ENCODE measurements at places on chromosomes 5 and 9.

DNA sequence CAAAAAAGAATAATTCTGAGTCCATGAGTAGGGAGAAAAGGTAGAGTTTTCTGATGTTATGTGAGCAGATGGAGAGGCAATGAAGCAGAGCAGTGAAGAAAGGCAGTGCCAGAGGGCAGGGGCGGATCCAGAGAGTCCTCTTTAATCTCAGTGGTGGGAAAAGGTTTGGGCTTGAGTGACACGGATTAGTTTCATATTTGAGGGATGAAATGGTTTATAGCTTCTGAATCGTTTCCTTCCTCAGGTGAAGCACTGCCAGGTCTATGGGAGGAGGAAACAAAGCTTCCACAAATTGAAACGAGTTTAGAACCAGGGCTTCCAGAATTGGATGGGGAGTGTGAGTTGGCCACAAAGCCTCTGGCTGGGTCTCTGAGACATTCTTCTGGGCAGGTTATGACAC is 517.0 kb upstream of the PAPPA start:
- DNase-seq = no peak

GRCh38 chr9:126523611-126524111 is 90.1 kb upstream of the LMX1B start:
- DNase-seq = peak; percentile 28

DNA sequence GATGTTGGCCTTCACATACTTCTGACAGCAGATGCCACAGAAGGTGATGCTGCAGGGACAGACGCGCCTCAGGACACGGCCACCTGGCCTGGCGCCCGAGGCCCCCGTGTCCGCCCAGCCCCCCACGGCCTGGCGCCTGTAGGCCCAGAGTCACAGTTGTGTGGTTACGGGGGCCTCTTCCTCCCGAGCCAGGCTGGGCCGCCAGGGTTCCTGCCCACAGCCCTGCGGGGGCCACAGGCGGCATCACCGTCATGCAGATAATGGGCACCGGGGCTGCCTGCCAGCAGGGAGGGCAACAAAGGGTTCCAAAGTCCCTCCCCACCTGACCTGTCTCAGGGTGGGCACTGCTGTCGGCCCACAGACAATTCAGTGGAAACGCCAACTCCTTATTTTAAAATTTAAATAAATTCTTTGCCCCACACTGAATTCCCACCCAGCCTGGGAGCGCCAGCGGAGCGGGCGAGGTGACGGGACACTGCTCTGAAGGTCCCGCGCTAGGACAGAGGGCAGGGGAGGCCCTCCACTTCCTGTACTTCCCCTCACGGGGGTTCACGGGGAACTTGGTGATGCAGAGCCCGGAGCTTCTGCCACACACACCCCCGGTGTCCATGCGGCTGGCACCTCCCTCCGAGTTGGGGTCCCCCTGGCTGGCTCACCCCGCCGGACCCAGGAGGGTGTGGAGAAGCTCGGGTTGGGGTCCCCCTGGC is 40.6 kb downstream of the EXOC3 start:
- no peak for DNase-seq

GRCh38 chr5:78566747-78567425 is 81.7 kb downstream of the LHFPL2 start:
- no peak for DNase-seq

DNA sequence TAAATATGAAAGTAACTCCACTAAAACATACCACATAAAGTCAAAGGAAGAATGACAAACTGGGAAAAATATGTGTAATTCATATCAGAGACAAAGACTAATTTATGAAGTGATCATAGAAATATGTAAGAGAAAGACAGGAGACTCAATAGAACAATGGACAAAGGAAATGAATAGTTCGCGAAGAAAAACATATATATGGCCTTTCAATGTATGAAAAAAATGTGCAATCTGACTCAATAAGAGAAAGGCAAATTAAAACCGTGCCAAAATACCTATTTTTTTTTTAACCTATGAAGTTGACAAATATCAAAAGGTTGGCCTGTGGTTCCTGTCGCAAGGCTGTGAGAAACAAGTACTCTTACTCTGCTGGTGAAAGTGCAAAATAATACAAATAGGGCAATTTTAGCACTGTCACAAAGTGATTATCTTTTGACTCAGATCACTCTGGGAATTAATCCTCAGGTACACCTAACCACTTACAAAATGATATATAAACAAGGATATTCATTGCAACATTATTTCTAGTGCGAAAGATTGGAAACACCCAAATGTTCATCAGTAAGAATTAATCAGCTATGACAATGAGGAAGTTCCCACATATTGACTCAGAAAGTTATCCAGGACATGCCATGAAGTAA is 3.7 kb downstream of the C9 start:
- DNase-seq = no peak

DNA sequence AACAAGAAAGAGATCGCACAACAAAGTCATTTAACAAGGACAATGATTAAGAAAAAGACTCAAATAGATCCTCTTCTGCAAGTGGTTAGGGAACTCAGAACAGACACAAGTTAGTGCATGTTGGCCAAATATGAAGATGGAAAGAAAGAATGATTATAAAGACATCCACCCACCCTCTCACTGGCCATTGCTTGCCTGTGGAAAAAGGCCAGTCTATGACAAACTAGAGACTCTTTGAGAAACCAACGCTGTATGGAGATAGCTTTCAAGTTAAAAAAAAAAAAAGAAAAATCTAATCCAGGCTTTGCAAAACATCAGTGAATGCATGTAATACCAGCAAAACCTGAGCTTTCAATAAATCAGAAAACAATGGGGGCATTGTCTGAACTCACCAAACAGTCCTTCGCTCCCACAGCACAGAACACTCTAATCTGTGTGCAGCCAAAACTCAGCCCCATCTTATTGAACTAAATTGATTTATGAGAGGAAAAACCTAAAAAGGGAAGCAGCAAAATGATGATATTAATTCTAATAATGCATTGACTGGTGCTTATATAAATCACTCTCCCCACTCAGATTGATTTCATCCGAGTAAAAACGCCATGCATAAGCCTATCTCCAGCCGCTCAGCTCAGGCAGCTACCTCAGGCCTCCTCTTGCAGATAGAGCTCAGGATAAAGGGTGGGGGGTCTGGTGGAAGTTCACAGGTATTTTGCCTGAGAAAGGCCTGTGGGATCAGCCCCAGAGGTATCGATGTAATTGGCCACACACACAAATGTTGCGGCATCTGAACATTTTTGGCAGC is 547.1 kb downstream of the CCDC171 start:
- no peak for DNase-seq

DNA sequence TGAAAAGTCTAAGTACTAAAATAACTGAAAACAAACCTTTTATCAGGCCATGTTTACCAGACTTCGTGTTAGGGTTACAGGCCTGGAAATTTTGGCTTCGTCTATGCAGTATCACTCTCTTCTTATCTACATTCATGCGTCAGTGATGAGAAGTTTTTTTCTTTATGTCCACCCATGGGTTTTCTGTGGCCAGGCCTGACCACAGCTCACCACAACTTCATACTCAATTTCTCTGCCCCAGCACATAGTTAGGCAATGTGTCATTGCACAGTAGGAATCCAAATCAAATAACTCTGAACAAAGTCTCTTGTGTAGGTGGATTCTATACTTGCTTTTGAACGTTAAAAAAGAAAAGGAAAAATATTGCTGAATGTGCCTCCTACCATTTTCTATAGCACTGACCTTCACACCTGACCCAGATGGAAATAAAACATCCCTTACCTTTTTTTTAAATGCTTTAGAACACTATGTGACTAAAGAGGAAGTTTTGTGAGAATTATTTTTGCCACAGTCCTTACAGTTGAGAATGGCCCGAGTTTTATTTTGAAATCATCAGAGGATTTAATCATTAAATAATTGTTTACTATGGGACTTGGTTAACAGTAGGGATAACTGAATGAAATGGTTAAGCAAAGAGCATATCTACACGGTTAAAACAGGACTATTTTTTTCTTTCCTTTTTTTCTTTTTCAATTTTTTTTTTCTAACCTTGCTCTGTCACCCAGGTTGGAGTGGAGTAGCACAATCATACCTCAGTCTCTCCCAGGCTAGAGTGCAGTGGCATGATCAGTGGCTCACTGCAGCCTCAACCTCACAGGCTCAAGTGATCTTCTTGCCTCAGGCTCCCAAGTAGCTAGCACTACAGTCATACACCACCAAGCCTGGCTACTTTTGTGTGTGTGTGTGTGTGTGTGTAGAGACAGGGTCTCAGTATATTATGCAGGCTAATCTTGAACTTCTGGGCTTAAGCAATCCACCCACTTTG is 1247.0 kb upstream of the ACO1 start:
- DNase-seq = no peak

- DNase-seq = no peak
Measured at GRCh38 chr5:58579781-58580180, 3.1 kb upstream of the RAB3C start.

- no peak for DNase-seq
Measured at GRCh38 chr9:105396441-105396840, 51.4 kb upstream of the FSD1L start.

- no peak for DNase-seq
Measured at GRCh38 chr5:179306191-179307012, 38.9 kb downstream of the ADAMTS2 start.

GRCh38 chr5:30287890-30288289 is 905.6 kb upstream of the CDH6 start:
- no peak for DNase-seq

DNA sequence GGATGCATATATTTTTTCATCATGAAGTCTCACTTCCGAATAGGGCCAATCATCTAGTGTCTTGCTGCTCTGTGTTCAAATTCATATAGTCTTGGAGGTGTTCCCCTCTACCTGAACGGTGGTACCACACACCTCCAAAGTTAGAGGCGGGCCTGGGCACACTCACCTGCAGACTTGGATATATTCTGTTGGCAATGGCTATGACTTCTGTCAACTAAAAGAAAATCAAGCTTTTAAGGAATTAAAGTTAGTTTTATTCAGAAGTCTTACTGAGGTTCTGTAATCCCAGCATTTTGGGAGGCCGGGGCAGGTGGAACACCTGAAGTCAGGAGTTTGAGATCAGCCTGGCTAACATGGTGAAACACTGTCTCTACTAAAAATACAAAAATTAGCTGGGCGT is 2.6 kb upstream of the NIPAL4 start:
- no peak for DNase-seq

DNA sequence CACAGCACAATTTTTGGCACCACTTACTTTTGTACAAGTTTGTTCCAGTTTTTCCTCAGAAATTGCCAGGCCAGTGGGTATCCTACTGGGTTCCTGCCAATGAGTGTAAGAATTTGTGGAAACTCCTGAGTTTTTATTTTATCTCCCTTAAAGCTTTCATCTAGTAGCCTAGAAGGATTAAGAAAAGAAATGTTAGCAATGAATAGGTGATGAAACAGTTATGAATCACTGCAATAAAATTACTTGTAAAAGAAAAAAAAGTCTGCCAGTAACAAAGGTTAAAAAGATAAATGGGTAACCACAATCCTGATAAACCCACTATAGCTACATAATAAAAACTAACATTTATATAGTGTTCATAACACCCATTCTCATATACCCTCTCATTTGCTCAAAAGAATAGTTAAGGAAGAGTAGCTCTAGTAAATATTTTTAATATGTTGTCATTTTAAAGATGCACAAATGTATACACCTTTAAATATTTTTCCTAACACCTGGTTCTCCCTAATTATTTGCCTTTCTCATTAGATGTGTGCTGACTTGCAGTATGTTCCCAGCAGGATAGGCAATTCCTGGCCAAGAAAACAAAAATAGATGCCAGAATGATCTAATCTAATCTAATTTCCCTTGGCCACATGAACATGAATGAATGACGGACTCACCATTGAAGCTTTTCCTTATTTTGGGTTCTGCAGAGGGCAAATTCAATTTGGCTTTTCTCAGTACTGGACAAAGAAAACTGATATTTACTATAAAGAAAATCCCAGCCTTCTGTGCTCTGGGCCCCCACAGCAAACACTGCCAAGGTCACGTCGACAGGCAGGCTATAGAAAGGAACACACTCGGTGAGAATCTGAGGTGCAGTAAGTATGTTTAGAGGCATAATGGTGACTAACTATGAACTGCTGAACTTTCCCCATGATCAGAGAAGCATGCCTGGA is 26.4 kb downstream of the ERAP1 start:
- DNase-seq = no peak

DNA sequence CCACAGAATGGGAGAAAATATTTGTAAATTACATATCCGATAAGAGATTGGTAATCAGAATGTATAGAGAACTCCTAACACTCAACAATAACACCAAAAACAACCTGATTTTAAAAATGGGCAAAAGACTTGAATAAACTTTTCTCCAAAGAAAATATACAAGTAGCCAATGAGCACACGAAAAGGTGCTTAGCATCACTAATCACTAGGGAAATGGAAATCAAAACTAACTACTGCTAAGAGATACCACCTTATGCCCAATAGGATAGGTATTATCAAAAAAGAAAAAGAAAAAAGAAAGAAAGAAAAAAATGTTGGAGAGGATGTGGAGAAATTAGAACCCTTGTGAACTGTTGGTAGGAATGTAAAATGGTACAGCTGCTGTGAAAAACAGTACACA is 212.1 kb downstream of the TLR4 start:
- no peak for DNase-seq

DNA sequence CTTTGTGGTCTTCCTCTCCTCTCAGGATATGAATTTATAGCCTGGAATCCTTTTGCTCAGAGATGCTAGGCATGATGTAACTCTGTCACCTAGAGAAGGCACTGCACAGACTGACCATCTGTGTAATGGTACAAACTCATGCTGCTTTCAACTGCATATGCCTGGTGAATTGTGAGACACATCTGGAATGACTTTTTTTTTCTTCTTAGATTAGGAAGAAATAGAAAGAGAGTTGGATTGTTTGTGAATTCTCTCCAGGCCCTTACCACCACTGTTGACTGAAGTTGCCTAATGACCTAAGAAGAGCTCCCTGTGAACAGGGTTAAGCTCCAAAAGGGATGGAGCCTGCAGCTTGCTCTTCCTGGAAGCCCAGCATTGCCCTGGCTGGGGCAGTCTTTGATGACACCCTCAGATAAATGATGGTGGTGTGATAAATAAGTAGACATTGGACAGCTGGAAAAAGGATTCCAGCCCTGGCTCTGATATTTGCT is 47.8 kb upstream of the TRIM32 start:
- DNase-seq = no peak

GRCh38 chr5:133048993-133049725 is 2.7 kb upstream of the HSPA4 start:
- no peak for DNase-seq

GRCh38 chr9:4962085-4962484 is 23.0 kb upstream of the JAK2 start:
- no peak for DNase-seq

Measured in activated CD4-positive, alpha-beta T cell treated with anti-CD3 and anti-CD28 coated beads for 4 hours (primary cell).